ENCODE measurements at places on chromosomes 16 and 17. TPM values are rescaled to one million over a fixed set of nuclear protein-coding genes. Genes with fewer than 3 reads are reported as not detected.

OTOP2 gene
- not detected for total RNA-seq

CRHR1 gene
- not detected for total RNA-seq

CES3 gene
- total RNA-seq = 1.7 TPM

MAP2K6 gene
- 2.3 TPM for total RNA-seq

- no peaks in the 10 kb centered on the region for H3K36me3 ChIP-seq
- H3K4me1 ChIP-seq = no peaks in the 10 kb centered on the region
- H3K27ac ChIP-seq = no peak overlapping the region
- no peak for DNase-seq
Observed at GRCh38 chr16:73792199-73793020, 504.2 kb upstream of the PSMD7 start.

GRCh38 chr16:86708431-86708830 lies 130.1 kb downstream of the FOXL1 start:
- H3K4me3 ChIP-seq = no peak overlapping the region
- no peaks in the 10 kb centered on the region for H3K27me3 ChIP-seq
- no peak for DNase-seq
- no peaks in the 10 kb centered on the region for H3K4me1 ChIP-seq
- no peaks in the 10 kb centered on the region for H3K36me3 ChIP-seq

- H3K4me3 ChIP-seq = no peak overlapping the region
- no peaks in the 10 kb centered on the region for H3K27me3 ChIP-seq
- no peak for DNase-seq
- H3K27ac ChIP-seq = no peak overlapping the region
- no peaks in the 10 kb centered on the region for H3K4me1 ChIP-seq
Observed at GRCh38 chr16:55045329-55045728, 114.7 kb downstream of the IRX5 start.

DNA sequence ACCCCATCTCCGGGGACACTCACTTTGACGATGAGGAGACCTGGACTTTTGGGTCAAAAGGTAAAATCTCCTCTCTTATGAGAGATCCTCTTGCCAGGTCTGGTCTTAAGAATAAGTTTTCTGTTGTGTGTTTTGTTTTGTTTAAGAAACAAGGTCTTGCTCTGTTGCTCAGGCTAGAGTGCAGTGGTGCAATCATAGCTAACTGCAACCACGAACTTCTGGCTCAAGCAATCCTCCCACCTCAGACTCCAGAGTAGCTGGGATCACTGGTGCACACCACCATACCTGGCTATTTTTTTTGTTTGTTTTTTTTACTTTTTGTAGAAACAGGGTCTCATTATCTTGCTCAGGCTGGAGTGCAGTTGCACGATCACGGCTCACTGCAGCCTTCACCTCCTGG lies 4.1 kb downstream of the MMP25 start:
- H3K36me3 ChIP-seq = no peaks in the 10 kb centered on the region
- DNase-seq = no peak
- no peaks in the 10 kb centered on the region for H3K27me3 ChIP-seq
- H3K27ac ChIP-seq = no peak overlapping the region
- H3K4me3 ChIP-seq = no peak overlapping the region
- H3K4me1 ChIP-seq = peaks cover 5% of the 10 kb centered on the region

DNA sequence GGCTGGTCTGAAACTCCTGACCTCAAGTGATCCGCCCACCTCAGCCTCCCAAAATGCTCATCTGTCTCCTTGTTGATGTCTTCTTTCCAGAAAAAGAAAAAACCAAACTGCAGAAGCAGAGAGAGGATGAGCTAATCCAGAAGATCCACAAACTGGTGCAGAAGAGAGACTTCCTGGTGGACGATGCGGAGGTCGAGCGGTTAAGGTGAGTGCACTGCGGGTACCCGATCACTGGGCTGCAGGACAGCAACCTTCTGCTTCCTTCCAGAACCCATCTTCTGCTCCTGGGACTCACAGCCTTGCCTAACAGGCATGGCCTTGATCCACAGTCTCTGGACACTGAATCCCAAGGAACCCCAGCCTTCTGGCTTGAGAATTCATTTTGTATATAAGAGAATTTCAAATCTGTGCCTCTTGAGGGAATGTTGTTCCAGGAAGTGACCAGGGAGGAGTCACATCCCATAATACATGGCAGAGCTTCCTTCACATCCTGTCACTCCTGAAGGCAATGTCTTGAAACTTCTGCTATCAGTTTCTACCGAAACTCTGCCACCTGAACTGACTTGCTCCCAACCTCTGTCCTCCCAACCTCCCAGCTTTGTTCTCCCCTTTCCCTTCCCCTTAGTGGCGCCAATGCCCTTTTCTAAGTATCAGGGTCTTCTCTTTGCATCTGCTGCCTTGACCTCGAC lies 61.7 kb downstream of the MARF1 start:
- no peaks in the 10 kb centered on the region for H3K4me1 ChIP-seq
- no peak for DNase-seq
- no peaks in the 10 kb centered on the region for H3K36me3 ChIP-seq
- no peaks in the 10 kb centered on the region for H3K27me3 ChIP-seq
- no peak overlapping the region for H3K27ac ChIP-seq
- no peak overlapping the region for H3K4me3 ChIP-seq

DNA sequence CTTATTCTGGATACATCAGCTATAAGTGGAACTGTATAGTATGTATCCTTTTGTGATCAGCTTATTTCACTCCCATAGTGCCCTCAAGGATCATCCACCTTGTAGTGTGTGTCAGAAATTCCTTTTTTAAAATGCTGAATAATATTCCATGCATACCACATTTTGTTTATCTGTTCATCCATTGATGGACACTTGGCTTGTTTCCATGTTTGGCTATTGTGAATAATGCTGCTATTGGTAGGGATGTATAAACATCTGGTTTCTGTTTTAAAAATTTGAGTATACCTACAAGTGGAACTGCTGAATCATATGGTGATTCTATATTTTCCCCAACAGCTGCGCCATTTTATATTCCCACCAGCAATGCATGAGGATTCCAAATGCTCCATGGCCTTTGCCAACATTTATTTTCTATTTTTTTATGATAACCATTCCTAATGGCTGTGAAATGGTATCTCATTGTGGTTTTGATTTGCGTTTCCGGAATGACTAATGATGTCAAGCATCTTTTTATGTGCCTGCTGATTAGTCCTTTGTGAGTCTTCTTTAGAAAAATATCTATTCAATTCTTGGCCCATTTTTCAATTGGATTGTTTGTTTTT lies 11.6 kb downstream of the RCVRN start:
- H3K4me3 ChIP-seq = no peak overlapping the region
- DNase-seq = no peak
- H3K36me3 ChIP-seq = no peaks in the 10 kb centered on the region
- no peaks in the 10 kb centered on the region for H3K27me3 ChIP-seq

GRCh38 chr17:81315885-81316391 lies 20.8 kb upstream of the SLC38A10 start:
- peaks cover 11% of the 10 kb centered on the region for H3K4me1 ChIP-seq
- H3K27me3 ChIP-seq = no peaks in the 10 kb centered on the region
- H3K27ac ChIP-seq = no peak overlapping the region
- no peak overlapping the region for H3K4me3 ChIP-seq
- no peaks in the 10 kb centered on the region for H3K36me3 ChIP-seq

GRCh38 chr17:56597495-56597990 lies 4.0 kb downstream of the NOG start:
- H3K36me3 ChIP-seq = no peaks in the 10 kb centered on the region
- no peak overlapping the region for H3K27ac ChIP-seq
- no peaks in the 10 kb centered on the region for H3K27me3 ChIP-seq
- peaks cover 10% of the 10 kb centered on the region for H3K4me1 ChIP-seq
- H3K4me3 ChIP-seq = no peak overlapping the region
- no peak for DNase-seq

- H3K4me1 ChIP-seq = peaks cover 3% of the 10 kb centered on the region
- no peak for DNase-seq
- no peaks in the 10 kb centered on the region for H3K36me3 ChIP-seq
- no peak overlapping the region for H3K4me3 ChIP-seq
Observed at GRCh38 chr16:86834451-86835035, 256.2 kb downstream of the FOXL1 start.

- peaks cover 14% of the 10 kb centered on the region for H3K4me1 ChIP-seq
- no peaks in the 10 kb centered on the region for H3K27me3 ChIP-seq
- H3K27ac ChIP-seq = no peak overlapping the region
- H3K4me3 ChIP-seq = no peak overlapping the region
- no peak for DNase-seq
Observed at GRCh38 chr17:47270946-47271705, 17.5 kb downstream of the ITGB3 start.

DNA sequence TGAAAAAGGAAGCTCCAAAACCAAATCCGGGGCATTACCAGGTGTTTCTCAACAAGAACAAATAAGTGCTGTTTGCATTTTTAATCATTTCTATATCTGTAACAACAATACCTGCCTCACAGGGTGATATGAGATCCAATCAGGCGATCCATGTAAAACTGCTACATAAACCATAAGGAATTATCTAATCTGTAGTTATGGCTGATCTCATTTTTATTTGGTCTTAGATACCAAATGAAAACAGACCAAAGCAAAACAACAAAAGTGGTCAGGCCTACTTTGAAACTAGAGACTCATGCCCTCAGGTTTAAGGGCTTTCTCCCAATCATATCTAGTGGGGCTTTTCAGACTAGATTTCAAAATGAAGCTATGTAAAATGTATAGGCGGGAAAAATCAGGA lies 28.3 kb downstream of the XPO6 start:
- H3K36me3 ChIP-seq = no peaks in the 10 kb centered on the region
- peaks cover 19% of the 10 kb centered on the region for H3K4me1 ChIP-seq
- no peaks in the 10 kb centered on the region for H3K27me3 ChIP-seq
- H3K27ac ChIP-seq = no peak overlapping the region
- H3K4me3 ChIP-seq = no peak overlapping the region

DNA sequence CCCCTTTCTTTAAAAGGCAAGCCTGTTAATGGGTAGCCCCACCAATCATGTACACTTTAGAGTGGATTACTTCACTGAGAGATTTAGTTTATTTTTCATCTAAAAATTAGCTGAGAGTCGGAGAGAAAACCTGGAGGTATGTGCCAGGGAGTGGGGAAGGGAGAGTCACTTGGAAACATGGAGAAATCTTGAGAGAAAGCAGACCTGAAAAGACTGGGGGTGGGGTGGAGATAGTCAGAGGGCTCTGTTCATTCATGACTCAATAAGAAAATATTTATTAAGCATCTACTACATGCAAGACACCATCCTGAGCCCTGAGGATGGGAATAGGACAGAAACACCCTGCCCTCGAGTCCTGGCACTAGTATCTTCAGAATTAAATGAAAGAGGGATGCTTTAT lies 27.4 kb upstream of the RCVRN start:
- DNase-seq = no peak
- H3K27me3 ChIP-seq = no peaks in the 10 kb centered on the region
- H3K4me3 ChIP-seq = no peak overlapping the region
- no peak overlapping the region for H3K27ac ChIP-seq
- H3K36me3 ChIP-seq = no peaks in the 10 kb centered on the region
- peaks cover 4% of the 10 kb centered on the region for H3K4me1 ChIP-seq

- H3K36me3 ChIP-seq = no peaks in the 10 kb centered on the region
- H3K4me1 ChIP-seq = peaks cover 15% of the 10 kb centered on the region
- peak; percentile 18 for DNase-seq
Observed at GRCh38 chr17:7587420-7588151, 2.3 kb downstream of the SOX15 start.

DNA sequence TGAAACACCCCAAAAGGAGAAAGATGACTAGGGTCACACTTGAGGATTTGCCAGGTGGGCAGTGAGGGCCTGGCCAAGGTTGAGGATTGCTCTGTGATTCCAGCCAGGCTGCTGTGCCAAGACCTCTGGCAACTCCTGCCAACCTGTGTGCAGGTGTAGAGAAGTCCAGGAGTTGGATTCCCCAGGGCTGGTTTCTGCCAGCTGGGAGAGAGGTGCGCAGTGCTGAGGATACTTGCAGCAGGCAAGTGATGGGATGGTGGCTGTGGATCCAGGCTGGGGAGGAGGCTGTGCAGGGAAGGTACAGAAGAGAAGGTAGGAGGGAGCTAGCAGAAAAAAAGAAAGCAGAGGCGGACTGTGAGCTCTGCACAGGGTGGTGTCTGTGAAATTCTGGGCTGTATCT lies 6.6 kb downstream of the RIPOR1 start:
- no peak for DNase-seq
- no peaks in the 10 kb centered on the region for H3K36me3 ChIP-seq
- H3K27me3 ChIP-seq = no peaks in the 10 kb centered on the region
- H3K27ac ChIP-seq = no peak overlapping the region

GRCh38 chr17:78803186-78803845 lies 21.2 kb upstream of the CYTH1 start:
- DNase-seq = no peak
- H3K27me3 ChIP-seq = no peaks in the 10 kb centered on the region

Measured in ovary (tissue), 10 donors.